H7 (cell line): ENCODE measurements at places on chromosomes 3 and 15.
A peak's percentile ranks its signal among the peaks of the same experiment; 100 is the strongest.

GRCh38 chr3:69204315-69204957, 82.0 kb upstream of the LMOD3 start:
- no peak for DNase-seq

DNA sequence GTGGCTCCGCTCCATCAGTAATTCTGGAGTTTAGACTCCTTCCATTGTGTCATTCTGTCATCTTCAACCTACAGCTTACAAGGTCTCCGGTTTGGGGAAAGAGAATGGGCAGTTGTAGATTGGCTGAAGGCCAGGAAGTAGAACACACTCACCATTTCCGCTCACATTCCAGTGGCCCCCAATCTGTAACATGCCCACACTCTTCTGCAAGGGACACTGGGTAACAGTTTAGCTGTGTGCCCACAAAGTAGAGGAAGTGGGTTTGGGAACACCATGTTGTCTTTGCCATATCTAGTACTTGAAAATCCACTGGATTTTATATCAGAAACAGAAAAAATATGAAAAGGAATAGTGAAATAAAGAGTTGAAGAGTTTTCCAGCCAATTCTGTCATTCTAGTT, 153.5 kb downstream of the SV2B start:
- no peak for DNase-seq

DNA sequence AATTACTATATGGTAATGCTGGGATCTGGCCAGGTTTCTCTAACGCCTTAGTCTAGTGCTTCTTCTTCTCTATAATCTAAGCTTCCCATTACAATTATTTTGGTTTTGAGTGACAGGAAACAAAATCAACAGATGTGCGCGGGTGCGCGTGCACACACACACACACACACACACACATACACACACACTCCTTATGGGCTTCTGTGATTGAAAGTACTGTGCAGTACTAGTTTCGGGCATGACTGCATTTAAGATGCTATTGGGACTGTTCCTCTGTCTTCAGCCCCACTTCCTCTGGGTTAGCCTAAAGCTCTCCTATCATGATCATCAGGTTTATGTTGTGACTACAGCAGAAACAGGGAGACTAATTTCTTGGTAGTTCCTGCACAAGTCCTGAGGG, 32.2 kb downstream of the EPHB1 start:
- no peak for DNase-seq

- no peak for DNase-seq
Measured at GRCh38 chr3:154976072-154976983, 103.8 kb upstream of the MME start.

- no peak for DNase-seq
Measured at GRCh38 chr3:133938770-133939462, 43.2 kb upstream of the RAB6B start.

- no peak for DNase-seq
Measured at GRCh38 chr3:186330772-186331460, 31.1 kb downstream of the DGKG start.

DNA sequence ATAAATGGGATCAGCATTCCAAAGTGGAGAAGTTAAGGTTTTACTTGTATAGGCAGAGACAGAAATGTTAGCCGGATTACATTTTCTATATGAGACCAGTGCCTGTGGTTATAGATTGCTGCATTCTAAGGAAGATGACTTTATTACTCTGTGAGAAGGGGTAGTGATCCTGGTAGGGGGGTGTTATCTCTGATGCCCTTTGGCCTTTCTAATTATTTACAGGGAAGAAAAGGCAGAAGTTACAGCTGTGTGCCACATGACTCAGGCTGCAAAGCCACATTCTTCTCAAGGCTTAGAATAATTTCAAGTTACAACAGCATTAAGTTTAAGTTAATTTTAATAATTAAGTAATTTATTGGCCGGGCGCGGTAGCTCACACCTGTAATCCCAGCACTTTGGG, 2.2 kb upstream of the TMC3 start:
- DNase-seq = no peak

DNA sequence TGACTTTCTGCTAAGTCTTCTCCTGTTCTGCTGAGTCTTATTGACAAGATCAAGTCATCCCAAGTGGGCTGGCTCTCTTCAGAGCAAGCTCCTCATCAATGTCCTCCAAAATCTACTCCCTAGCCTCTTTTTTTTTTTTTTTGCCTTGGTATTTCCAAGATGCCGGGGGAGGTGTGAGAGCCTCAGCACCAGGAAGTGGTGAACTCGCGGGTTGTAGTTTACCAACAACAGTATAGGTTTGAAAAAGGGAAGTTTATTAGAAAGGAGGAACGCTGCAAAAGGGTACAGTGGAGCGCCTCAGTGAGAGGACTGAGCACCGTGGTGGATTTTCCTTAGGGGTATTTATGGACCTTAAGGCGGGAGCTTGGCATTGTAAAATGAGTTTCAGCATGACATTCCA, 94.3 kb upstream of the SGO1 start:
- DNase-seq = no peak

- DNase-seq = peak; percentile 53
Measured at GRCh38 chr3:24830230-24831152, 335.8 kb upstream of the THRB start.

DNA sequence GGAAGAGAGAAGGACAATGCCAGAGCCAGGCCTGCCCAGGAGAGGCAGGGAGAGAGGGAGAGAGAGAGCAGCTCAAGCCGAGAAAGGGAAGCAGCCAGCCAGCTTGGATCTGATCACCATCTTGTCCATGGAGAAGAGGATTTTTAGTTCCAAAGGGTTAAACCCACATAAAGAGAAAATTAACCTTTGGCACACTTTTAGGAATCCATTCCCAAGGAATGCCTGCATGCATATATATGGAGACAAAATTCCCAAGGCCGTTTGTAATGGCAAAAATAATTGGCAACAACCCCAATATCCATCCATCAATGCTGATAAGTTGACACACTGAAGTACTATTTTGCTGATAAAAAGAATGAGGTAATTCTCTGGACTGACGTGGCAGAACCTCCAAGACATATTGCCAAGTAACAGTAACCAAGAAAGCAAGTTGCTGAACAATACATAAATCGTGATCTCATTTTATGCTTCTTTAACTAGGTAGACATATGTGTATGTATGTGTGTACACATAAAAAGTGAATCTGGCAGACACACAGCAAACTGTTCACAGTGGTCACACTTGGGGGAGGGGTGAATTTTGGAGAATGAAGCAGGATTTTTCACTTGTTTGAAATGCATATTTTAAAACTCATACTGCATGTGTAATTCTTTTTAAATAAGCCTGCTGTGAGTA, 7.5 kb upstream of the STRA6 start:
- DNase-seq = no peak

DNA sequence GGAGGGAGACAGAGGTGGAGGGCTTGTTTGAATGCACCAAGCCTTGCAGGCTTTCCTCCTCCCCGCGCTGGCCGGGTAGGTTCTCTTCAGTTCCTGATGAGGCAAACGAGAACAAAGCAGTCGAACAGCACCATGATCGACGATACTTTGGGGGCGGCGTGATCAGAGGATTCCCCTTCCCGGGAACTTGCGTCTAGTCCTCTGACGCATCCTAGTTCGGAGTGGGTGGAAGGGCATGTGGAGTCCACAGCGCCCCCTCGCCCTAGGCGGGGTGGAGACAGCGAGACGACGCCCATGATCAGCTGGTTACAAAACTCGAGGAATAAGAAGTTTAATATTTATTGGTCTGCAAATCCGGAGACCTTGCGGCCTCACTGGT, 452 bp upstream of the SV2B start:
- peak; percentile 74 for DNase-seq

DNA sequence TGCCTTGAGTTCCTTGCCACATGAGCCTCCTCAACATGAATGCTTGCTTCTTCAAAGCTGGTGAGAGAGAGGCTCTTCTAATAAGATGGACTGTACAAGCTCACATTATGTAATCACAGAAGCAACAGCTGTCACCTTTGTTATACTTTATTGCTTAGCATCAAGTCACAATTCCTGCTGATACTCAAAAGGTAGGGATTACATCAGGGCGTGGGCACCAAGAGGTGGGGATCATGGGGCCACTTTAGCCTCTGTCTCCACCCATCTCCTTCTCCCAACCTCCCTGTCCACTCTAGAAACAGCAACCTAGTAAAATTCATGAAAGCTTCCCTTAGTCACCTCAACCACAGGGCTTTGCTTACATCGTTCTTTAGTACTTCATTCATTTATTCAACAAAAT, 95.9 kb downstream of the FAM43A start:
- no peak for DNase-seq

DNA sequence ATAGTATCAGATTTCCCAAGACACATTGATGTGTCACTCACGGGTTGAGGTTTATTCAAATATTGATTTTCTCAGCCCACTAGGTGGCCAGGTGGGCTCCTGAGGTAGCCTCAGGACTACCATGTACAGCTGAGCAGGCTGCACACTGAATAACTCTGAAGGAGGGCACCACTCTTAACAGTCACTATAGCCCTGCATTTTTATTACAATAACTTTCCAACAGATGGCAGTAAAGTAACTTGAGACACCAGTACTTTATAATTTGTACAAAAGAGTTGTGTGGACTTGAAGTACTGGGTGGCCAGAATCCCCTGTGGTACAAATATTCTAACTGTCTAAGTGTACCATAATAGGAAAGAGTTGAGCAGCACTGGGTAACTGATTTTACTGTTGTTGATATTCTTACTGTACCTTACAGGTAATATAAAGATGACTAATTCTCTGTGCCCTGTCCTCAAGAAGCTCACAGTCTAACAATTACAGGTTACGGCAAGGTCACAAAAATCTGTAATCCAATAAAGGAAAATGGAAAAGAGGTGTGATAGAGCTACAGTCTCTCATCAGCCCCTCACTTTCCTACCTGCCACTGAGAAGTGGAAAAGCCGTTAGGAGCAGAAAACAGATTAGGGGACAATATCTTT, 76.0 kb downstream of the ETFA start:
- DNase-seq = peak; percentile 37

DNA sequence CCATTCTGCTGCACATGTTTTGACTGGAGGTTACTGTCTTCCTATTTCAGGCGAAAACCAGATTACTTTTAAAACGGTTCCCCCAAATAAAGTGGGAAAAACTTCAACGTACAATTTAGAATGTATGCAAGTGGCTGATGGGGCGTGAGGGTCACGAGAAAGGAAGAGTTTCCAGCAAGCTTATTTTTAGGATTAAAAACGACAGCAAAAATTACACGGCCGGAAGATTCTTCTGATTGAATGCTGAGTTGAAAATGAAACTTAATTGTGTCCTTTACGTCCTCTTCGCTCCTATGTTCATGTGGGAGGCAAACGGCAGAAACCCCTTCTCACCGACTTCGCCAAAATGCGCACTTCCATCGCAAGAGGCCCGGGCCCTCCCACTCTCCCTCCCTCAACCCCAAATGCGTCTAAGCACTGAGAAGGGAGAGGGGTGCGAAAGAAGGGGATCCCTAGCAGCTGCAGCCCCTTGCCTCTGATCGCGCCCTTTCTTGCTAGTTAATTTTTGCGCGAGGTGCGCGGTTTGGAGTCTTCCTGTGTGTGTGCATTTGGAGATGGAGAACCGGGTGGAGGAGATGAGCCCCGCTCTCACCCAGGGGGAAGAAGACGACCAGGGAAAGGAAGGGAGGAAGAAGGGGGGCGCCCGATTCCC, 656 bp downstream of the CD47 start:
- peak; percentile 63 for DNase-seq

GRCh38 chr15:85037641-85038040, 56.0 kb downstream of the PDE8A start:
- no peak for DNase-seq

DNA sequence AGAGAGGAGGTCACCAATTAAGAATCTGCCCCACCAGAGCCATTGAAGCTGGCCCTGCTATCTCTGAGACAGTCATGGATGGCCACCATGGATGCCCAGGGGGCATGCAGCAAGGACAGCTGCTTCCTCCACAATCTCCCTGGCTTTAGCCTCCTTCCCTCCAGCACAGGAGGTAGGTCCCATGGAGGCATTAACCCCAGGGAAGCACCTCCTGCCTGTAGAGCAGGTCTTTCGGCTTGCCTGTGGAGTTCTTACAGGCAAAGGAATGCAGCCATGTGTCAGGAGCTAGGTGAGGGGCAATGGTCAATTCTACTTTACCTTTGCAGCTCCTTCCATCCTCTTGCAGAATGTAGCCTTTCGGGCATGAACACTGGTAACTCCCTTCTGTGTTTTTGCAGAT, 93.8 kb downstream of the DUT start:
- no peak for DNase-seq

- DNase-seq = no peak
Measured at GRCh38 chr3:45858809-45859543, 17.1 kb upstream of the LZTFL1 start.

- peak; percentile 83 for DNase-seq
Measured at GRCh38 chr15:40340740-40341400, at the start of gene CCDC9B. Gene CCDC9B, minus strand, starts transcription at chr15:40340939. Its CDS starts 120 bp downstream, at chr15:40340819.

DNA sequence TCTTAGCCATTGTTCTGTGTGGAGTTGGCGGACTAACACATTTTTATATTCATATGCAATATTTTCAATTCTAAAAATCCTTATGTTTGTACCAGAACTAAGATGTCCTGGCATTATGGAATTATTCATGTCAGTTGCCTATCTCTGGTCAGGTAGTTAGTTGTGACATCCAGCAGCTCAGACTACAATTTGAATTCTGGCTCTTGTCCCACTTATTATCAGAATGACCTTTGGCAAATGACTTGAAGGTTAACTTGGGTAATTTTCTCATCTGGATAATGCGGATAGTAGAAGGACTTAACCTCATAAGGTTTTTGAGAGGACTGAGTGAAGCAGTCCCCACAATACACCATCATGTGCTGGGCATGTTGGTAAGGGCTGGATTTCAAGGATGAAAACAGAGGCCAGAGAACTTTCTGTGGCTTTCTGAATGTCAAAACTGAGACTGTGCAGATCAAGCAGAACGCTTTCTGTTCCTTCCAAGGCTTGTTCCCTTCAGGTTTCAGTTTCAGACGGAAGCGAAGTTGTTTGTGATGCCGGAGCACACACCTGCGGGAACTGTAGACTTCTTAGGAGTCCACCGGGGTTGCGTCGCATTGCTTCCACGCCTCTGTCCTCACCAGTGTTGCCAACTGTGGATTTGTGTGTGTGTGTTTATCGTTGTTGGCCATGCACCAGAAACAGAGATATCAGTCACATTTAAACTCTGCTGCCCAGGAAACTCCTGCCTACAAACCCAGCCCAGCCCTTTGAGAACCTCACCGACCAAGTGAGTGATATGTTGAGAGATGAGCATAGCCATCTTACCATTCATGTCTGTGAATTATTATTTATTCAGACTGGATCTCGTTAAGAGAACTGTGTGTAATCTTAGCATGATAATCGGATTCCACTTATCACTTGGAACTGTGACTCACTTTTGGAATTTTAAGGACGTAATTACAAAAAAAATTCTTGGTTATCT, 76.0 kb downstream of the PTPRG start:
- DNase-seq = no peak
